DMS53 (cell line): ENCODE measurements at places on chromosomes 6 and 20.
A peak's percentile ranks its signal among the peaks of the same experiment; 100 is the strongest.

DNA sequence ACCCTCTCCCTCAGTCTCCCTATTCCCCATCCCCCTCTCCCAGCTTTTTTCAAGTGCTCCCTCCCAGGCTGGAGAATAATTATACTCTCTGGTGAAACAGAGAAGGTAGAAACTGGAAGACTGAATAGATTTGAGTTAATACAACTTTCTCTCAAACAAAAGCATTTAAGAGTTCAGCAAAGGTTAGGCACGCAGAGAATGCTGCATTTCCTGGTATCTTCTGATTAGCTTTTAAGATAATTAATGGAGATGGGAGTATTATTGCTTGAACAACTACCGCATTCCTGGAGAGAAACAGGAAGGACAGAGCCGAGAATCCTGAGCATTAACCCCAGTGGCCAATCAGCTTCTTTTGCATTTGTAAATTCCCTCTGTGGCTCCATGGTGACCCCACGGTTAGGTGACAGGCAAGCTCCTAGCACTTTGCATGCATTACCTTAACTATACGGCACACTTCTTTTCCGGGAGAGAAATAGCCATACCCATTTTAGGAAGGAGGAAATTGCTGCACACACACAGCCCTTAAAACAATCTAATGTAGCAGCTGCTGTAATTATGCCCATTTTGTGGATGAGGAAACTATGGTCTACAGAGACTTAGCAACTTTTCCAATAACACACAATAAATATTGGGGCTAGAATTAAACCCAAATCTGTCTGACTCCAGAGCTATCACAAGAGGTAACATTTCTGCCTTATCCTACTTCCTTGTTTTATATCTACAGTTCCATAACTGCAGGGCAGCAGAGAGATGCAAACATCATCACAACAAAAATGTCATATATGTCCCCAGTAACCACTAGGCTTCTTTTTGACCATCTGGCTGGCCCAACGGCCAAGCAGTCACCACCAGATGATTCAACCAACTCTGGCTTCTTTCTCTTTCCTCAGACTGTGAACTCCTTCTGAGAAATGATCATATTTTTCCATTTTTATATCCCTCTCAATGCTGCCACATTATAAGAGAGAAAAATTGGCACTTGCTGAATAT, 169.9 kb downstream of the CD24 start:
- no peak for DNase-seq

GRCh38 chr6:146315381-146316174, 228.1 kb upstream of the RAB32 start:
- DNase-seq = no peak

DNA sequence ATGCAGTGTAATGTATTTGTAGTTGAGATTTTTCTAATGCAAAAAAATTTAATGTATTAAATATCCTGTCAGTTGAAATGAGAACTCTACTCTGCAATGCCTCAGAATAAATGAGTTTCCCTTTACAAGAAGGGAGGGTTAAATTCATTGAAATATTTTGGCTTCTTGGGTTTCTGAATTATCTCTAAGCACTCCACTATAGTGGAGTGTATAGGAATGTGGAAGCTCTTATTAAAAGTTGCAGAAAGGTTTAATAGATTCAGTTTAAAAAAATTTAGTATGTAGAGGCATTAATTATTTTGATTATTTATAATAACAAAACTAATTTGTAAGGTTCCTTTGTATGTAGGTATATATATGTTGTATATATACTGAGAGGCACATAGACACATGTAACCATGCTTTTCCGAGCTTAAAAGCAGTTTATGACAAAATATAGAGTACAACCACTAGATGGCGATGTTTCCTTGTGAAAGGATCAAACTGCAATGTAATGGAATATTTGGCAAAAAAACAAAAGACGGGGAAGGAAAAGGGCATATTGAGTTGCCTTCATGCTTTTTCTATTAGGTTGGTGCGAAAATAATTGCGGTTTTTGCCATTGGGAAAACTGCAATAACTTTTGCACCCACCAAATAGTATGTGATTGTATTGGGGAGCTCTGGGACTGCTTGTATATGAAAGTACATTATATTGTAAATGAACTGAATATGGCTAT, 144.2 kb downstream of the MYO6 start:
- DNase-seq = peak; percentile 89

GRCh38 chr6:120405947-120406346, 928.3 kb downstream of the TBC1D32 start:
- peak; percentile 1 for DNase-seq

GRCh38 chr6:169931261-169931660, 179.8 kb downstream of the ERMARD start:
- DNase-seq = peak; percentile 60

DNA sequence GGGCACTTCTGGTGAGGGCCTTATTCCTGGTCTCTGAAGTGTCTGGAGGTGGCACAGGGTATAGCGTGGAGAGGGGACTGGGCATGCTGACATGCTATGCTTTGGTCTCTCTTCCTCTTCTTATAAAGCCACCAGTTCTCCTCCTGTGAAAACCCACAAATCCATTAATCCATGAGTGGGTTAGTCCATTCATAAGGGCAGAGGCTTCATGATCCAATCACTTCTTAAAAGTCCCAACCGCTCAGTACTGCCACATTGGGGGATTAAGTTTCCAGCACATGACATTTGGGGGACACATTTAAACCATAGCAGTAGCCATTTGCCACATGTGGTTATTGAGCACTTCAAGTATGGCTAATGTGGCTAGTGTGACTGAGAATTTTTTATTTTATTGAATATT, 3.8 kb upstream of the TRIB3 start:
- no peak for DNase-seq

- peak; percentile 53 for DNase-seq
Measured at GRCh38 chr20:44056010-44056698, 130.8 kb downstream of the JPH2 start.

GRCh38 chr6:43306086-43306485, 2.5 kb downstream of the CRIP3 start:
- no peak for DNase-seq

GRCh38 chr6:13695252-13695651, 16.4 kb downstream of the RANBP9 start:
- no peak for DNase-seq

DNA sequence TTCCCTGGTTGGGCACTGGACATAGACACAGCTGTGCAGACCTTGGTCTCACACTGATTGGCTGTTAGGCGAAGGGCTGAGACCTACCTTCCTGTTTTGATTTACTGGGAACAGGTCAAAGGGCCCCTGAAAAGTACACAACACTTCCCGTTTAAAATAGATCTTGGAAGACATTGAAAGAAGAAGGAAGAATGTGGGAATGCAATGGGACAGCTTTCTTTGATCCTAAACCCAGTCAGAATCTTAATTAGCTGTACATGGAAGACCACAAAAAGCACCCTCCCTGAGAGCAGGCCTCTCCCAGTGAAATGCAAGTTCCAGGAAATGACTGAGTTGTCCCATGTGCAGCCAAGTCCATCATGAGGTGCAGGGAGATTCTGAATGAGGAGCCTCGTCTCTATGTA, 83.6 kb upstream of the EXOC2 start:
- no peak for DNase-seq

- DNase-seq = no peak
Measured at GRCh38 chr20:50983321-50983720, 24.7 kb downstream of the MOCS3 start.

GRCh38 chr6:110563711-110564110, 87.3 kb upstream of the SLC22A16 start:
- peak; percentile 8 for DNase-seq

GRCh38 chr6:28817808-28818145, 106.0 kb downstream of the TRIM27 start:
- no peak for DNase-seq

DNA sequence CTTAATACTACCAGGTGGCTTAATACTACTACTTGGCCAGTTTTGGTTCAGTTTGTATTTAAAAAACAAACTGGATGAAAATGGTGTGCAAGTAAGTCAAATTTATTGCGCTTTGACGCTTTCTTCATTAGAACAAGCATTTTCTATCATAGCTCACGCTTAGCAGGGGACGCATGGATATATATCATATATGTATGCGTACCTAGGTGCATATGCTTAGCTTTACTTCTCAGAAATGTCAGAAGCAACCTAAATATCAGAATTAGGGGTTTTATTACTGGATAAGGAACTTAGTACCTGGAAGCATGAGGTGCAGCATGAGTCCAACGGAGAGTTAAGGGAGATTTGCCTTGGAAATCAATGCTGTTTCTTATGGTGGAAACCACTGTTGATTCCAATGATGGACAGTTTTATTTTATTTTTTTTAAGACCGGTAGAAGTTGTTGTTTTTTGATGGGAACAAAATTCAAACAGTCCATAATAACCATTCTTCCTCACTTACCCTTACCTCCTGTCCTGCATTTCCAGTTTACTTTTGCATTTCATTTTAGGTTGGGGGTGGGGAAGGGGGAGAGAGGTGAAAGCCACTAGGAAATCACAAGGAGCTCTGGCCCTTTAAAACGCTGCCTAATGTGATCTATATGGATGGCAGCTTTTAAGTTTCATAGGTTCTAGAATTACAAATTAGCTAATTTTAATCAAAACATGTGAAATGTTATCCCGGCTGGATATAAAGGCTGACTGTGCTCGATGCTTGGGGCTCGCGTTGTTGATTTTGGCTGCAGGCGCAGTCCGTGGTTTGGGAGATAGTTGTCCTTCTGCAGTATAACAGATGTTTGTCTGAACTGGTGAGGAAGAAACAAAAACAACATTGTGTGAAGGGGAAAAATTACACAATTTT, 2.1 kb downstream of the SOBP start:
- DNase-seq = no peak

DNA sequence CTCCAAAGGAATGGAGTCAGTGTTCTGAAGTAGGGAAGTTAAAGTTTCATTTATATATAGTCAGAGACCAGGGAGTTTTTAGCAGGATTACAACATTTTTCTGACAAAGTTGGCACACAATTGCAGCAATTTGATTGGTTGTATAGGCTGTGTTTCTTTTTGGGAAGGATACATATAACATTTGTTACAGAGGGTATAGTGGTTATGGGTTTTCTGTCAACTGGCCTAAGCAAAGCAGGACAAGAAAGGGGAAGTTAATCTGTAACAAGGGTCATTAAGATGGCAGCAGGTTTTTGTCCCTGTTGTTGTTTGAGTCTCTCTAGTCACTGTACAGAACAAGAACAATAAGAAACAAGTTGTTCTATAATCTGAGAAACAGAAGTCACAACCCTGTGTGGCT, 41.4 kb downstream of the TPD52L1 start:
- no peak for DNase-seq

DNA sequence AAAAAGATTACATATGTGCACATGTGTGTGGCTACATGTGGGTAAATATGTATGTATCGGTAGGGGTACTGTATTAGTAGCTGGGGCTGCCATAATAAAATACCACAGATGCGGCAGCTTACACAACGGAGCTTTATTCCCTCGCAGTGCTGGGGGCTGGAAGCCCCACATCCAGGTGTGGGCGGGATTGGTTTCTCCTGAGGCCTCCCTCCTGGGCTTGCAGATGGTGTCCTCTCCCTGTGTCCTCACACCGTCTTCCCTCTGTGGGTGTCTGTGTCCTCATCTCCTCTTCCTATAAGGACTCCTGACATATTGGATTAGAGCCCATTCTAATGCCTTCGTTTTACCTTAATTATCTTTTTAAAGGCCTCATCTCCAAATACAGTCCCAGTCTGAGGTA, 97.7 kb downstream of the LY86 start:
- peak; percentile 42 for DNase-seq

DNA sequence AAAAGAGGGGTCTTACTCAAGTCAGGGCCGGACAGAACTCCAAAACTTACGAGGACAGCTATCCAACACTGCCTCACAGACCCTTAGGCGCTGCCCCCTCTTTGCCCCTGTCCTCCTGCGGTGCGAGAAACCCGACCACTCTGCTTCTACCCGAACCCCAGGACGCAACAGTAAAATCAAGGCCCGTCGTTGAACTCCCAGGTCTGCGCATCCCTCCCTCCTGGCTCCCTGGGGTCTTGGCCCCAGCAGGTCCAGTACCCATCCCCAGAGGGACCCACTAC, 6.4 kb downstream of the OLIG3 start:
- DNase-seq = peak; percentile 27
